Cardiac atrium fibroblast (primary cell): ENCODE measurements at places on chromosomes 13 and 19. TPM values are rescaled to one million over a fixed set of nuclear protein-coding genes. Genes with fewer than 3 reads are reported as not detected.

The IRF2BP1 gene
- 24.0 and 28.4 TPM in 2 replicates for total RNA-seq

The CRX gene
- total RNA-seq: not detected in 2 replicates

The PTGIR gene
- 25.4 and 33.9 TPM in 2 replicates for total RNA-seq

The FAM124A gene
- total RNA-seq: 0.97 and 2.3 TPM in 2 replicates

The SLC1A5 gene
- total RNA-seq: 287 and 295 TPM in 2 replicates

The EBI3 gene
- 0.18 and 3.4 TPM in 2 replicates for total RNA-seq

The GRK1 gene
- total RNA-seq: not detected in 2 replicates

The LRRC63 gene
- total RNA-seq: not detected in 2 replicates

The TTC9B gene
- not detected in 2 replicates for total RNA-seq

The PLIN4 gene
- 0.32 and 0.72 TPM in 2 replicates for total RNA-seq

The KRTDAP gene
- not detected in 2 replicates for total RNA-seq

The IZUMO4 gene
- total RNA-seq: 0.36 and 1.6 TPM in 2 replicates

The ARHGEF7 gene
- 22.7 and 24.2 TPM in 2 replicates for total RNA-seq

The GDF15 gene
- total RNA-seq: 18.2 and 19.8 TPM in 2 replicates

The PSG3 gene
- not detected in 2 replicates for total RNA-seq

The GJA3 gene
- total RNA-seq: under 0.01 and 0.16 TPM in 2 replicates

The FAM83E gene
- 0.32 TPM in 1 of 2 replicates, not detected in the other for total RNA-seq

The F7 gene
- total RNA-seq: not detected in 2 replicates

The ADPRHL1 gene
- total RNA-seq: 0.18 and 2.1 TPM in 2 replicates

The CALR3 gene
- not detected in 2 replicates for total RNA-seq

The SLC8A2 gene
- total RNA-seq: under 0.01 and 0.32 TPM in 2 replicates

The KLHL26 gene
- total RNA-seq: 11.6 and 17.8 TPM in 2 replicates

The RPS5 gene
- total RNA-seq: 2,709 and 3,064 TPM in 2 replicates

The LRG1 gene
- 1.3 and 2.6 TPM in 2 replicates for total RNA-seq
